ENCODE measurements at places on chromosomes 2 and 18.

- no peak for DNase-seq
Measured at GRCh38 chr2:130393318-130393910, 37.6 kb downstream of the PTPN18 start.

GRCh38 chr2:229206548-229206947, 64.5 kb downstream of the PID1 start:
- no peak for DNase-seq

DNA sequence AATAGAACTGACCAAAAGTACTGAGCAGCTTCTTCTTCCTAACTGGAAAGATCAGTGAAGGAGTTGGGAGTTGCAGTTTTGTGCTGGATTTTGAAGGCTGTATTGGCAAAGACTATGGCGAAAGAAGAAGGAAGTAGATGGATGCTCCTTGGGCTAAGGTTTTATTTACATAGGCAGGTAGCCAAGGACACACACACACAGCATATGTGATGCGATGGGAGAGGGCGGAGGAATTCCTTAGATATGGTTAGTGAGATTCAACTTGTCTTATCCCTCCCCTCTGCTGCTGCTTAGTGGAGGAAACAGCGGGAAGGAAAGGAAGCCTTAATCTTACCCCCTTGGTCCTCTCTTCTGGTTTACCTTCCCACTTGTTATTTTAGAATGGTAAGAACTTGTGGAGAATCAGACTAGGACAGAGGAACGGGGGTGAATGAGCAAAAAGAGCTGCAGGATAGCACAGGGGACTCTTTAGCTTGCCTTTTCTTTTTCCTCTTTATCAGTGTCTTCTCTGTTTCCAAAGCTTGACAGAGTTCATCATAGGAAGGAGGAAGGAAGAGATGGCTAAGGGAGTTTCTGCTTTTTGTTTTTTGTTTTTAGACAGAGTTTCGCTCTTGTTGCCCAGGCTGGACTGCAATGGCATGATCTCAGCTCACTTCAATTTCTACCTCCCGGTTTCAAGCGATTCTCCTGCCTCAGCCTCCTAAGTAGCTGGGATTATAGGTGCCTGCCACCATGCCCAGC, 87.9 kb downstream of the OSBPL6 start:
- no peak for DNase-seq

GRCh38 chr2:232458661-232459418, 2.9 kb downstream of the ALPI start:
- no peak for DNase-seq

GRCh38 chr2:17579605-17580318, 39.3 kb downstream of the VSNL1 start:
- DNase-seq: no peak

GRCh38 chr2:219418155-219419011, at the start of gene DES:
Gene DES (plus strand): TSS chr2:219418377. CDS start chr2:219418463, 86 bp downstream.
- DNase-seq: no peak

DNA sequence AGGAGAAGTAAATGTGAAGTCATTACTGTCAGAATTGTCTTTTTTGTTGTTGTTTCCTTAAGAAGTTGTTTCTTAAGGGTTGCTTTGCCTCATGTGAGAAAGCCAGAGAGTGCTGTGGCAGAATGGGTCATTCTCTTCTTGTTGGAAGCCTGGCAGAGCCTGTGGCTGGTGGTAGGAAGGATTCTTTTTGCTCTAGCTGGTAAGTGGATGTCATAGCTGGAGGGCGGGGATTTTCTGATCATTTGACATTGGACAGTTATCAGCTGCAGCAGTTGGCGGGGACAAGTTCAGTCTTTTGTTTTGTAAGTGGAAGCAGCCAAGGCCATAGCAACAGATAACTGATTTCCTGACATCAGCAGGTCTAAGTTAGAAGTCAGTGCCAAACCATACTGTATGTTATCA, 5.5 kb upstream of the RMDN2 start:
- no peak for DNase-seq

DNA sequence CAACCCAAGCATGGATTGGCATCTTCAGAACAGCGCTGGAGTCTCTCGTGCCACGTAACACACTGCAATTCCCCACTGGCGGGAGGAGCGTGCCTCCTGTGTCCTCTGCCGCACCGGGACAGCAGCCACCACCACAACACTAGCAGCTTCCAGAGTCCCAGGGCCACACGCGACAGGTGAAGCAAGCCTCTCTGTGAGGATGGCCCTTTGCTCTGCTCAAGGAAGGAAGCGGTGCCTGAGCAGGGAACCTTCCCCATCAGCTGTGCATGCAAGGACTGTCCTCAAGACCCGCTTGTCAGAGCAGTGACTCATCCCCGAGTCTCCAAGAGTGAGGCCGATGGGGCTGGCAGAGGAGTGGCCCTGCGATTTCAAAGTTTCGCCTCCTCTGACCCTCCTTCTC, 44.0 kb downstream of the TTC32 start:
- no peak for DNase-seq

- no peak for DNase-seq
Measured at GRCh38 chr2:165044505-165045303, 89.4 kb upstream of the SLC38A11 start.

DNA sequence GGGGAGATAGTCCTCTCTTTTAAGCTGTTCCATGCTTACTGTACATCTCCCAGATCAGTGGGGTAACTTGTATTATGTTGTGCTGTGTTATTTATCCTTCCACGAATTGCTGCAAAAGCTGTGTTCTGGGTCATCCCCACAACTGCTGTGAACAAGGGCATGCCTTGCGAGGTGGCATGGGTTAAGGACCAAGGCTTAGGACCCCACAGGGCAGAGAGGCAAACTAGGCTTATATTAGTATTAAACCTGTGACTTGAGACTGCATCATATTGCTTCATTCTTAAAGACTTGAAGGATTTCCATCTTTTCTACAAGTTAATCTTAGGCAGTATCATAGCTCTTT, 19.9 kb downstream of the RND3 start:
- no peak for DNase-seq

DNA sequence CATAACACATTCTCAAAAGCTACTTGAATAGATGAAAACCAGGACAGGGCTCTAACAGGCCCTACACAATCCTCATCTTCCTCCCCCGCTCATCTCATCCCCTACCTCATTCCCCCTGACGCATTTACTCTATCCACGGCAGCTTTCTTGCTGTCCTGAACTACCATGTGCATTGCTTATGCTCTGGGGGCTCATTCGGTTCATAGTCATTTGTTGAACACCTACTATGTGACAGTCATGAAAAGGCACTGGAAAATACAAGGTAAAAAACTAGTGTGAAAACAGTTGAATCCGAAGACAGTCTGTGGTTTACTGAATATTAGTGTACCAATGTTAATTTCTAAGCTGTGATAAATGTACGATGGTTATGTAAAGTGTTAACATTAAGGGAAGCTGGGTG, 797 bp downstream of the EIPR1 start:
- no peak for DNase-seq

GRCh38 chr2:1708476-1709334, 35.6 kb downstream of the PXDN start:
- DNase-seq: no peak

Data from GM19239 (cell line).